ENCODE measurements at places on chromosomes 5 and 9.

DNA sequence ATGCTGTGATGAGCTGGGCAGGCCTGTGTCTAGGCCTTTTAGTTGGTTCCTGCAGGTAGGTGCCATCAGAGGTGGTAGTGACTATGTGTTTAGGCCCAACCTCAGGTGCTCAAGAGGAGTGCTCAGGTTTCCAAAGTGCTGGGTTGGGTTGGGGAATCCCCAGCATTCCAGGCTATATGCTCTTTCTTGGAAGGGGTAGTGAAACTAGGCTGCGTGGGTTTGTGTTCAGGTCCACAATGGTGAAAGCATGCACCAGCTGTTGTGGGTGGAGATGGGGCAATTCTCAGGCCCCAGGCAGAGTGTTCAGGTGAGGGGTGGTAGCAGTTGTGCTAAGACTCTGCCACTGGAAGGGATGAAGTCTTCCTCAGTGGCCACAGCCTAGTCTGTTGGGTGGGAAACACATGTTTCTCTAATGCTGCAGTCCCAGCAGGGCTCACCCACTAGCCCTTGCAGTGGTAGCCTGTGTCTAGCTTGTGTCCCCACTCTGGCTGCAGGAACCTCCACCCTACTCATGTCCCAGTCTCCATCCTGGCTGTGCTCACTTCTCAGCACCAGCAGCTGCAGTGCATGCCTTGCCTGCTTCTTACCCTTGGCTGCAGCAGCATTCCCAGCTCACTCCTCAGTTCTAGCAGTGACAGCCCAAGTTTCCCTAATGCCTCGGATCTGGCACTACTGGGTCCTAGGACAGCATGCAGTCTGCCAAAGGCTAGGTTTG, 78.9 kb downstream of the FAM170A start:
- DNase-seq, result no peak

GRCh38 chr5:60687927-60688720, 11.8 kb downstream of the DEPDC1B start:
- no peak for DNase-seq

DNA sequence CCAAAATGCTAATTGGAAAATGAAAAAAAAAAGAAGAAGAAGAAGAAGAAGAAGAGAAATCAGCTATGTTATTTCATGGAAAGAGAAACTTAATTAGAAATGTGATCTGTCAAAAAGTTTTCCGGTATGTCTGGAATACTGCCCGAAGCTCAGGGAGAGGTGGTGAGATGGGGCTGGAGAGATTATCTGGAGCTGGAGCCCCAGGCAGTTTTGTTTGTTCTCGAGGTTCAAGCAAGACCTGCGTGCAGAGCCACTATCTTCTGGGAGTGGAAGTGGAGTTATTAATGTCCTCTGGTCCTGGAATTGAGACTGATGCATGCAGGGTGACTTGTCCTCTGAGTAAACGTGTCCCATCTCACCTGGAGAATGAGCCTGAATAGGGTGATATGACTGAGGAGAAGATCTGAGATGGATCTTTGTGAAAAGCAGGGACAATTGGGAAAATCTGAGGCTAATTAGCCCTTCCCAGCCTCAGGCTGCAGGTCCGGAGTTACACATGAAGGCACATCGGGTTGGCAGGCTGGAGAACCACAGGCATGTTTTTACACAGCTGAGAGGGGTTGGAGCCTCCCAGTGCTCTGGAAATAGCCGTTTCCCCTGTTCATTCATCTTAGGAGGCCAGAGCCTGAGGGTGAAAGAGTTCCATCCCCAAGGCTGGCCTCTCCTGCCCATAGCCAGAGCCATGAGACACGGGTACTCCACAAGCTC, 70.5 kb downstream of the OLFM1 start:
- no peak for DNase-seq

DNA sequence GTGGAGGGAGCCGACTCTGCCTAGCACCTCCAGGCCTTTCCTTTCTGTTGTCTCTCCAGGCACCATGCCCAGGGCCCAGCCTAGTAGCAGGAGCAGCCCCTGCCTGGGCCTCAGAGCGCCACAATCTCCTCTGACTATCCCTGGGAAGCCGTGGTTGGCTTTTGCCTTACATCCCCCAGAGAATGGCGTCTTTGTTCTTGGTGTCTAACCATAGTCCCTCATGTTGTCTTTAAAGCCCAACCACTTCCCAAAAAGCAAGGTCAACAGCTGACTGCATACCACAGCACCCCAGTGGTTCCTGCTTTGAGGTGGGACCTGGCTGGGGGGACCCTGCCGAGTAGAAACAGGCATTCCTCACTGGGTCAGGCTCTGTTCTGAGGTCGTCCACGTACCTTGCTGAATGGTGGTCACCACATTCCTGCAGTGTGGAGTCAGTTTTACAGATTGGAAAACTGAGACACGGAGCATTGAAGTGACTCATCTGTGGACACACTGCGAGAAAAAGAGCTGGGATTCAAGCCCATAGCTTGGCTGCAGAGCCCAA, 13.7 kb upstream of the CERCAM start:
- DNase-seq, result no peak

DNA sequence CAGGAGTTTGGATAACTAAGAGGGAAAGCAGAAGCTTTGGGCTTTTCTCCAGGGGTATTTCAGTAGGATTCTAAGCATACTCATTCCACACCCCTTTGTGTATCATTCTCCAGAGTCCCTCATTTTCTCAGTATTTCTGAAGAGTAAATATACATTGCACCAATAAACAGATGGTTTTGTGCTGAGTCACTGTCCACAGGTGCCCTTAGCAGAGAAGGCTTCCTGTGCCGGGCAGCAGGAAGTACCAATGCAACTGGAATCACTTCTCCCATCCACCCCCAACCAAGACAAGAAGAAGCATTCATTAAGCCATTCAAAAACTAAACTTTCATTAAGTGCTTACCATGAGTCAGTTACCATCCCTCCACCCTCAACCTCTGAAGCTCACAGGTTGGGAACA, 3.6 kb upstream of the CCNJL start:
- no peak for DNase-seq

GRCh38 chr5:141150224-141150992, 551 bp downstream of the PCDHB6 start:
- no peak for DNase-seq

GRCh38 chr9:113581865-113582697, 118.6 kb downstream of the RGS3 start:
- peak; percentile 86 for DNase-seq

DNA sequence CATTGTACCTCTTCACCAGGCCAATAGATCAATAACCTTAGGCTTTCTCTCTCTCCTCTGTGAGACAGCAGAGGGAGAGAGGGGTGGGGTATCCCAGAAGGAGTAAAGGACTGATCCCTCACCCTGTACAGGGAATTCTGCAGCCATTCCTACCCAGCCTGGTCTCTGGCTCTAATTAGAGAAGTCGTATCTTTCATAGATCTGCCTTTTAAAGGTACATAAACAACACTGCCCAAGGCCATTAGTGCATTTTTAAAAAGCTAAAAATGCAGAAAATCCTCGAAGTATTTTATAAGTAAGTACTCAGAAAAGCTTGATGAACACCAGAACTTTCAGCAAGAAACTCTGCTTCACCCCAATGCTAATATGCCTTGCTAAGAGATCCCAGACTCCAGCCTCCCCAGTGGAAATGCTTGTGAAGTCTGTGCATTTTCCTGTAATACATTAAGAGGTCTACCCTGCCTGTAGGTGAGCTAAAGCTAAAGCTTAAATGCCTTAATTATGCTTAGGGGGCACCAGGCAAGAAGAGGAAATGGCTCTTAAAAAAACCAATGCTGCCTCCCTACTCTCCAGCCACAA, 200.0 kb upstream of the ANKRD55 start:
- DNase-seq, result no peak

DNA sequence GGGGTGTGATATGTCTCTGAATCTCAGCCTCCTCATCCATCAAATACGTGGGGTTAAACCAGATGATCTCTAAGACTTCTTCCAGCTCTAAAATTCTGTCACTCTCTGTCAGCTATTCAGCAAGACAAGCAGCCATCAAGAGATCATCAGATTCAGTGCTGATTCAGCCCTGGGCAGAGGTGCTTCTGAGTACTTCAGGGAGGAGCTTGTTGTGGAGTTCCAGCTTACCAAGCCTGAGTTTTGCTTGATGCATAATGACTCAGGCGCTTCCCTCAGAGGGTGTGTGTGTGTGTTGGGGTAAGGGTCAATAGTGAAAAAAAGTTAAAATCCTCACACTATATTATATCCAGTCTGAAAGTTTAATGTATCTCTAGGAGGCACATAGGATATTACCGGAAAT, 29.6 kb upstream of the TAF1L start:
- no peak for DNase-seq

GRCh38 chr5:51829691-51830090, 446.4 kb downstream of the ISL1 start:
- DNase-seq, result no peak

GRCh38 chr9:84708400-84708799, 38.9 kb downstream of the NTRK2 start:
- DNase-seq, result no peak

DNA sequence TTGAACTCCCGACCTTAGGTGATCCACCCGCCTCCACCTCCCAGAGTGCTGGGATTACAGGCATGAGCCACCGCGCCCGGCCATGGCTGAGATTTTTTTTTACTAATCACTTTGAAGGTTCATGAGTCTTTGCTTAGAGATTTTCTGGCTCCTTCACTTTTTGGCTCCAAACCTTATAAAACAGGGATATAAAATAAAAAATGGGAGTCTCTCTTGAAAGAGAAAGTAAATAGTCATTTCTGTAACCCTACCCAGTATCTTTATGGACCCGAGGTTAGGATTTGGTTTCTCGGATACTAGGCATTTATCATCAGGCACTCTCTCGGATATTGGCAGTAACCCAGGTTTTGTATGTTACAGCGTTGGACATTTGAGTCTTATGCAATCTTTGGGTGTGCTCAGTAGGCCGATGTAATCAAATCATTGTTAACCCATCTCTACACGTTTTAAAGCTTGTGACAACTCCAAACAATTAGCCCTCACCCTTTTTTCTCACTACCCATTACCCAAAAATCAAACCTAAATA, 25.3 kb downstream of the STXBP1 start:
- DNase-seq, result no peak

DNA sequence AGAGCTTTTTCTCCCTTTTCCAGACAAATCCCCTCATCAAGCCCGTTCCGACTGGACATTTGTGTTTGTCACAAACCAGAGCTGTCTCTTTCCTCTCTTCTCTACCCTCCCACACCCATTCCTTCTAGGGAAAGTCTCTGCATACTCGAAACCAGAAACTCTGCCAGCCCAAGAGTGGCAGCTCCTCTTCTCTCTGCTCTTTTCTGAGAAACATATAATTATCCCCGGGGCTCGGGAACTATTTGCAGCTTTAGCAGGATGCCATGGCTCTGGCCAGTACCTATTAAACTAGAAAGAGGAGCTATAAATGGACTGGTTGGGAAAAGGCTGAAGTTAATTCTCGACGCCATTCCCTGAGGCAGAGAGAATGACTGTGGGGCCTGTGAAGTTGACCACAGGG, 82.6 kb downstream of the SH3PXD2B start:
- no peak for DNase-seq

DNA sequence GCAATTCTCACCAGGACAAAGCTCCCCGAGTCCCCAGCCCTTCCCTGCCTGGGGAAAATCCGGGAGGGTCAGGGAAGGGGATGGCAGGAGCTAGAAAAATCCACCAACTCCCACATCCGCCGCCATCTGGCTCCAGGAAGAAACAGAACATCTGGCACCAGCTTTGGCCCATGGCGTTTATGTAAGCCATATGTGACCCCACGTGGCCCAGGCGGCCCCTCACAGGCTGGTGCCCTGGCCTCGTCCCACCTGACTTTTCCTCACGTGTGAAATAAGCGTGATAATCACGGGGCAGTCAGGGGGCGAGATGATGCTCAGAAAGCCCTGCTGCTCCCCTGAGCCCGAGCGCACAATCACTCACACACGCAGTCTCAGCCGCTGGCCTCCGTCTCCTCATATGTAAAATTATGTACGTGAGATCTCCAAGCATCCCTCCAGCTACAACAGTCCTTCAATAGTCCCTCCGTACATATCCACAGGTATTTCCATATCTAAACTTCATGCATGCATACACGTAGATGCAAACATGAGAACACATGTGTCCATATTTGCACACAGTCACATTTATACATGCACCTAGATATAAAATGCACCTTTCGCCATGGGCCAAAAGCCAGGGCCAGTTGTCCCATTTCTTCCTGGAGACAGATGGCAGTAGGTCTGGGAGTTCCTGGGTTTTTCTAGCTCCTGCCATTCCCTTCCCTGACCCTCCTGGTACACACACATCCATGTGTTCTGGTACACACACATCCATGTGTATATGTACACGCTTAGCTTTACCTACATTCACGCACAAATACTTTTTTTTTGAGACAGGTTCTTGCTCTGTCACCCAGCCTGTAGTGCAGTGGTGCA, 28.9 kb downstream of the PLPP7 start:
- no peak for DNase-seq

- no peak for DNase-seq
Observed at GRCh38 chr5:178389026-178389729, 156.6 kb upstream of the PHYKPL start.

GRCh38 chr9:86732514-86733171, 214.7 kb downstream of the GAS1 start:
- no peak for DNase-seq

GRCh38 chr5:177588413-177588909, 3.5 kb upstream of the TMED9 start:
- no peak for DNase-seq

GRCh38 chr5:107636555-107636954, 34.2 kb downstream of the EFNA5 start:
- no peak for DNase-seq

- DNase-seq, result no peak
Observed at GRCh38 chr5:58462623-58463230, 2.8 kb upstream of the PLK2 start.

DNA sequence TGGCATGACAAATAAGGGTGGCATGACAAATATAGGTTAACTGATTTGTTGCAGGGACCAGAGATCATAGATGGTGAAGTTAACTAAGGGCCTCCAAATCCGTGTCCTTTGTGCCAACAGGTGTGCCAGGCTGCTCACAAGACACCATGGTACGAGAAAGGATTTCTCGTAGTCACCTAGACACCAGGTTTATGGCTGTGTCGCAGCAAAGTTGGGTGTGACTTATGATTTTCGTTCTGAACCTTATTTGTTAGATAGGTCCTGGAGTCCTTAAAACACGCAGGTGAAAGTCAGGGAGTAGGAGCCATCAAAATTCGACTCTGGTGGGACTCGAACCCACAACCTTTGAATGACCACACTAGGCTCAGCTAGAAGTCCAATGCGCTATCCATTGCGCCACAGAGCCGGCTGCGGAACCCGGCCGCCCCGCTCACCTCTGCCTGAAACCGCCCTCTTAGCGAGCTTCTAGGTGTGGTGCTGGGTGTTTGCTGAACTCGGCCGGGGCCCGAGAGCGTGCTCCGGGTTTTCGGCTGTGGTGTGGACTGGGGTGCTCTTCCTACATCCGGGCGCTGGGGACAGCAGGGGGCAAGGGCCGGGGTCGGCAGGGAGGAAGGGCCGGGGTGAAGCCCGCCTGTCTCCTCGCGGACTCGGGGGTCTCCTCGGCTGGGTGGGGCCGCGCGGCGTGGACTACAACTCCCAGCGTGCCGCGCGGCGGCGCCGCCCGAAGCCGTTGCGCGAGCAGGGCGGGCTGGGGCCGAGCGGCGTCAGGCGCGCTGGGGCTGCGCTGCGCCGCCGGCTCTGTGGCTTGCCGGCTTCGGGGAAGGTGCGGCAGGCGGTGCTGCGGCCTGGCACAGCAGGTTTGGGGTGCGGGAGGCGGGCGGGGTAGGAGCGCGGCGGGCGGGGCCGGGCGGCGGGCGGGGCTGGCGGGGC, at the start of gene SLC27A4:
Gene SLC27A4 (plus strand): TSS at position 767 of the 930 bp plus-strand sequence. CDS start 2,606 bp downstream, outside the sequence.
- peak; percentile 75 for DNase-seq

GRCh38 chr5:10455277-10455670, 13.6 kb downstream of the ROPN1L start:
- DNase-seq, result no peak
